ENCODE measurements at places on chromosomes 5 and 9.

- DNase-seq: no peak
Measured at GRCh38 chr9:136297016-136297691, 6.7 kb downstream of the CCDC187 start.

DNA sequence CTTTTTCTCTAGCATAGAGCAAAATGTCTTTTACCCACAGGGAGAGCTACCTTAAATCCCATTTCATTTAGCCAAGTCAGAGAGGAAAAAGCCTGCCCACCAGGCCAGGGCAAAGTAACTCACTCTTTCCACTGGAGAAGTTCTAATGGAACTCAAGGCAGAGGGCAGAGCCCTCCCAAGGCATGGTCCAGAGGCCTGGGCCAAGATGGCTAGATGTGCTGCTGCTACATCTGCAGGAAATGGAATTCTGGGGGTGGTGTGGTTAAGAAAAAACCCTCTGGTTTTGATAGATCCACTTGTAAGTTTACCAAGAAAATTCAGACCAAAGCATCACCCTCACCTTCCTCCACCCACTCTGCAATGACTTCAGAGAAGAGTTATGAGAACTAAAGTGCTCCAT, 37.3 kb downstream of the CSF2 start:
- no peak for DNase-seq

DNA sequence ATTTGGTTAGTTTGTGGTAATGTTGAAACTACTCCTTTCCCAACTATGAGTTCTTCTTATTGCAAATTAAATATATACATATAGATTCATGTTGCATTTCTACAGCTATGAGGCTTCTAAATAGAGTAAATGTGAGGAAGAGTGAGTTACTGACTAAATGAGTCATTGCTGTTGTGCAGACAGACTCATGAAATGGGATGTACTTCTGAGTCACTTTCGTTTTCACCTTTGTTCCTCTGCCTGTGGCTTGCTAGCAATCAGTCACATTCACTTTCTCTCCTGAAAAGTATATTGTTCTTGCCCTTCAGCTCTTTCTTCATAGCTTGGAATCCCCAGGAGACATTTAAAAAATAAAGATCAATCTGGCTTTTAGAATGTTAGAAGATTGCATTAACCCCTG, 295.5 kb upstream of the SMC2 start:
- DNase-seq: no peak

GRCh38 chr5:124664287-124664686, 82.2 kb downstream of the ZNF608 start:
- DNase-seq: no peak

DNA sequence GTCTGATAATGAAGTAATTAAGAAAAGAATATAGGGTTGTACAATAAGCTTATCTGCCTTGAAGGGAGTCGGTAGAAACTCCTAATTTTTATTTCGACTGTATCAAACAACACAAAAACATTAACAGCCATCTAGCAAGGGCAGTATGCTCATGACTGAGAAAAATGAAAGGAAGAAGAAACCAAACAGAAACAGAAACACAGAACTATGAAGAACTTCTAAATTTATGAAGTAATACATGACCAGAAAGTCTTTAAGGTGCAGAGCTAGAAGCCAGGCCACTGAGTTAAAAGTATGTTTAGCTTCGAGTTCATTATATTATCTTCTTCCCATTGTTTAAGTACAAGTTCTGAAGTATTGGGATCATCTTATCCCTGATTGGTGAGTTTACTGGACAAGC, 367.3 kb upstream of the C9orf72 start:
- DNase-seq: no peak

DNA sequence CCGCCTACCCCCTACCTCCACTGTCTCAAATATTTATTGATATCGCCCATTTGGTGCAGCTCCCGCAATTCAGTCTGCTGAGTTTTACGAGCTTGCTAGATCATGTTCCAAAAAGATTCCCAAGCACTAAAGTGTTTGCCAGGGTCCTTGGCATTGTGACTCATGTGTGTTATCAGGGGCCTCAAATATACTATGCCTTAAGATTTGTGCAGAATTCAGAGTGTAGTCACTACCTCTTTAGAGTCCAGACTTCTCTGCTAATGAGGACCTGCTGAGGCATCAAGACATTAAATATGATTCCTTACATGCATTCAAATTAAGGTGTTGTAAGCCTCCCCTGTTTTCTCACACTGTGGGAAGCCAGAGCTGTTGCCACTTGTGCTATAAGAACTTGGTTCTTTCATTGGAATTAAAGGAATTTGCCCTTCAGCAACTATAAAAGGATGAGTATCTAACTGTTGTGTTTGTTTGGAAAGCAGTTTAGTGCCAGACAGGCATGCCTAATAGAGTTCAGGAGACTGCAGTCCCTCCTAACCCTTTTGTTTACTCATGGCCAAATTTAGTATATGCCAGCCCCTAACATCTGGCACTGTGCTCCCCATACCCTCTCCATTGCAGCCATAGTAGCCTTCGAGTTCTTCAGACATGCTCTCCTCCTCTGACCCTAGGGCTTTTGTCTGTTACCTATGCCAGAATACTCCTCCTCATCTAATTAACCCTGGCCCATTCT, 316.4 kb downstream of the NR3C1 start:
- DNase-seq: no peak

- DNase-seq: no peak
Measured at GRCh38 chr9:88015606-88016005, 41.3 kb upstream of the CDK20 start.

- no peak for DNase-seq
Measured at GRCh38 chr5:177334781-177335700, 16.4 kb downstream of the LMAN2 start.

DNA sequence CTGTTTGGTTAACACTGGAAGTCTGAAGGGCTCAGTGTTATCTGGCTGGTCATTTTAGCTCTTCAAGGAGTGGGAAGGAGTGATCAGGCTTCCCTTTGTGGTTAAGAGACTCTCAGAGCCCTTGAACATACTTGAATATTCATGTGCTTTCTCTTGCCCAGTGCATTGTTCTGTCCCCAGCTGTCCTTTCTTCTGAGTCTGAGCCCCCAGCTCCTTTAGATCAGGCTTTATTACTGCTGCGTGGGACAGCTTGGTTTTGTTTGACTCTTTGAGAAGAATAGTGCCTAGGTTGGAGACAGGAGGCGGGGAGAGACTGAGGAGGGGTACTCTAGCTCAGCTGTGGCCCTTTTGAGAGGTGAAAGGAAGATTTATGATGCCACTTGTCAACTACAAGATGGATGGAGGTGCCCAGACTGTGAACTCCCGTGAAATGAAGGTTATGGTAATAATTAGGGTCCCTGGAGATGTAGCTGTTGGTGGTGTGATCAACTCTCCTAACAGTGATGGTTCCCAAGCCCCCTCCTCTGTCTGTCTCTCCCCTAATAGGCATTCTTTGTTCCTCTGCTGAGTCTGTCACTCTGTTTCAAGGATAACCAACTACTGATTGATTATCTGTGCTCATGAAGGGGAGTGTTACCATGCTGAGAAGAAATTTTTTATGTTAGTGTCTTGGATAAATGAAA, 83.1 kb upstream of the GLRA1 start:
- DNase-seq: no peak

GRCh38 chr9:117365438-117365837, 49.4 kb downstream of the ASTN2 start:
- DNase-seq: no peak

- DNase-seq: no peak
Measured at GRCh38 chr9:88782931-88783710, 208.1 kb upstream of the S1PR3 start.

GRCh38 chr5:73899916-73900315, 273.9 kb downstream of the ARHGEF28 start:
- DNase-seq: no peak

DNA sequence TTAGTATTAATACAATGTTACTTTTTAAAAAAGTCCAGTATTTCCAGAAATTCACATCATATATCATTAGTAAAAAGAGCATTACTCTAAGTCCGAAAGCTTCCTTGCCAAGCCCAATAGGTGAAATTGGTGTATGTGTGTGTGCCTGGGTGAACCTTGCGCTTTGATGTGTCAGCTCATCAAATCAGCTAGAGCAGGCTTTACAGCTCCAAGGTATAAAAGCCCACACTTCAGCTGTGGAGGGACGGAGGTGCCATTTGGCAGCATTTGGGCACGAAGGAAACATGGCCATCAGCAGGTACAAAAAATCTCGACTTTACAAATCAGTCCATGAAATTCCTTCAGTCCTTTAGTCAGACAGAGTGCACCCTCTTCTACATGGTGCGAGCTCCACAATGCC, 76.5 kb upstream of the IL7R start:
- no peak for DNase-seq

- DNase-seq: no peak
Measured at GRCh38 chr9:79885093-79885857, 313.5 kb downstream of the TLE4 start.

DNA sequence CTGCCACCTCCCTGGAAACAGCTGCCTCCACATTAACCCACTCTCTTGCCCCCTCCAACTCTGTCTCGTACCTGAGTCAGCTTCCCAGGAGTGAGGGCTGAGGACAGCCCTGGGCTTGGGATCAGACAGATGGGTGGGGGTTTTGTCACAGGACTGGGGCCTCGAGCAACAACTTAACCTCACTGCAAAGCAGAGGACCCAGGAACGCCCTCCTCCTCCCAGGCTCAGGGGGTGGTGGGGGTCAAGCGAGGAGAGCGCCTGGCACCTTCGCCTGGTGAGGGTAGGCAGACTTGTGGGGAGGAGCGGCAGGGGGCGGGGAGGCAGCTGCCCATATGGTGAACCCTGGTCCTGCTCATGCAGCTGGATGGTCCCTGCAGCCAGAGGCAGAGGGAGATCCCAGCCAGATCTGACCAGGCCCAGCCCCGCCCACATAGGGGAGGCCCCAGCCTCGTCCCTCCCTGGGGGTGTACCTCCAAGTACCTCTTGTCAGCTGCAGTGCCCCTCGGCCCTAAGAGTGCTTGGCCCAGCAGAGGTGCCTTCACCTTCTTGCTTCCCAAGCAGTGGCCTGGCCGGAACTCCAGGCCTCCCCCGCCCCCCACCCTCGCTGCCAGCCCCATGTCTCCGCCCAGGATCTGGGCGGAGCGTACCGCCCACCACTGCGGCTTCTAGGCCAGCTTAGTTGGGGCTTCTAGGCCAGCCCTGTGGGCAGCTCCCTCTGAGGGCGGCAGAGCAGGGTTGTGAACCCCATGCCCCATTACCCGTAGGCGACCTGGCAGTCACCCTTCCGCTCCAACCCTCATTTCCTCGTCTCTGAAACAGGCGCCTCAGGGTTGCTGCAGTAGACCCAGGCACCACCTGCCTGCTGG, at the start of gene SARDH:
SARDH (minus strand) TSS at position 579 of the 866 bp plus-strand sequence. CDS start 4,179 bp downstream, outside the sequence.
- peak; percentile 95 for DNase-seq

GRCh38 chr9:575139-575538, 266.4 kb upstream of the DMRT1 start:
- no peak for DNase-seq

DNA sequence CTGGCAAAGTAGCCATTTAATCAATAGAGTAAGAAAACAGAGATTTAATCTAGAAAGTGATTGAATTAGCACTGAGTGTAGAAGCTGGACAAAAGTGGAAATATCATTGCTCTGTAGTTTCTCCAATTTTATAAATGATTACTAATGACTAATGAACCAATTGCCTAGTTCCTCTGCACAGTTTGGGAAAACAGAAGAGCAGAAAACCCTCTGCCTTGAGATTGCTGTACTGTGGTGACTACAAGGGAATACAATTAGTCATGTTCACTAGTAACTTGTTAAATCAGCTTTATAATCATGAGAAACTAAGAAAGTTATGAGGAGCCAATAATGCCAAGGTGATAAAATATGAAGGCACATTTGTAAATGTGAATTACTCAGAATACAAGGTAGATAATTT, 21.1 kb upstream of the C6 start:
- DNase-seq: no peak

DNA sequence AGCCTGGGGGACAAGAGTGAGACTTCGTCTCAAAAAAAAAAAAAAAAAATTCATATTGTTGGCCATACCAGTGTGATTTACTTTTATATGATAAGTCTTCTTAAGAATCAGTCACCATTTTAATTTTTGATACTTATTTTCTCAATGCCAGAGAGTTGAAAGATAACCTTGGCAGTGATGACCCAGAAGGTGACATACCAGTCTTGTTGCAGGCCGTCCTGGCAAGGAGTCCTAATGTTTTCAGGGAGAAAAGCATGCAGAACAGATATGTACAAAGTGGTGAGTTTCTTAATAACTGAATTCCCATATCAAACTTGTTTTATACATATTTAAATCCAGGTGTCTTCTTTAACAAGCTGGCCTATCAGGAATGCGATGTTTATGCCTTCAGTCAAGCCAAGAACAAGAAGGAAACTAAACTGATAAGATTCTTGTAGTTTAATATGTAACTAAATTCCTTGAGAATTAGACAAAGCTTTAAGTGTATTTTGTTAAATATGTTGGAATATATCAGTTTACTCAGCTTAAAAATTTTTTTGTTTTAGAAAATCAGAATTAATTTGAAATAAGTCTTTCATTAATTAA, 81.5 kb downstream of the NIPBL start:
- no peak for DNase-seq

DNA sequence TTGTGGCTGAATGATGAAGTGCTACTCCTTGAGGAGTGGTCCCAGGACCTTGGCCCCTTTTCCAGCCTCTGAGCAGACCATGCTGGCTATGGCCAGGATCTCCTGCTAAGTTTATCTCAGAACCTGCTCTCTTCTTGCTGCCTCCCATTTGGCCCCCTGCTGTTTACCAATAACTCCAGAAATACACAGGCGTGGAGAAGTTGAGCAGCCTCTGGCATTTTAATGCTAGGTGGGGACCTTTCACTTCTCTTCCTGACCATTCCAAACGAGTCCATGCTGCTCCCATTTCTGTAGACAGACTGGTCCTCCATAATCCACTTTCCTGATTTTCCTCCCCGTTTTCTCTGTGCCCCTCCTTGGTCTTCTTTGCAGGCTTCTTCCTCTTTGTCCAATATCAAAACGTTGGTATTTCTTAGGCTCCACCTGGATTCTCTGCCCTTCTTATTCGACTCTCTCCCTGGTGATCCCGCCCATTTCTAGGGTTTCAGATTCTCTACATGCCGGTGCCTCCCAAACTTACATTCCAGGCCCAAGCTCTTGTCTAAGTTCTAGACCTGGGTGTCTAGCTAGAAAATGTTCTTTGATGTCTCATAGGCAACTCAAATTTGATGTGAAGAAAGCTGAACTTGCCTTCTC, 33.4 kb upstream of the TNFAIP8 start:
- no peak for DNase-seq

- DNase-seq: no peak
Measured at GRCh38 chr9:79929285-79929684, 357.5 kb downstream of the TLE4 start.

DNA sequence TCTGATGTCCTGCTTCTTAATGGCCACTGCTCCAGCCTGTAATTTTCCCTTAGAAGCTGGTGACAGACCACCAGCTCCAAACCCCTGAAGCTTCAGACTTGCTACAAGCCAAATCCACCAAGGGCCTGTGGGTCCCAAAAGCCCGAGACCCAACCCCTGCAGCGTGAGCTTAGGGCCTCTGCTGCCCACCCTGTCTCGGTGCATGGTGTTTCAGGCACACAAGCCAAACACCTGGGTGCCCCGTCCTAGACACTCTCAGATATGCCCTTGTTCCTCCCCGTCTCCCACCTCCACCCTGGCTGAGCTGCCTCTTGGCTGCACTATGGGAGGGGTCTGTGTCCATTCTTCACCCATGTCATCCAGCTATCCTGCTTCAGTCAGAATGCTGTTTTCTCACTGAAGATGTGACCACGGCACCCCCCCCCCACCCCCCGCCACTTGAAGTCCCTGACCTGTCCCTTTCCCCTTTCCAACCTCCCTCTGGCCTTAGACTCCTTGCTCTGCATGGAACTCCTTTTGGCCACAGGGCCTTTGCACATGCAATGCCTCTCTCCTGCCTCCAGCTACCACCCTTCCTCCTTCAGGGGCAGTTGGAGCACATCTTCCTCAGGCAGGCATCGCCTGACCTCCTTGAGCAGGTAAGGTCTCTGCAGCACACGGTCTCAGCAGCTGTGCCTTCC, 55.8 kb downstream of the ZNF354C start:
- DNase-seq: no peak

GRCh38 chr5:85868070-85868469, 749.7 kb upstream of the COX7C start:
- no peak for DNase-seq

Data from NCI-H524 (cell line).